ENCODE measurements at places on chromosomes 4 and X.
A peak's percentile ranks its signal among the peaks of the same experiment; 100 is the strongest.

DNA sequence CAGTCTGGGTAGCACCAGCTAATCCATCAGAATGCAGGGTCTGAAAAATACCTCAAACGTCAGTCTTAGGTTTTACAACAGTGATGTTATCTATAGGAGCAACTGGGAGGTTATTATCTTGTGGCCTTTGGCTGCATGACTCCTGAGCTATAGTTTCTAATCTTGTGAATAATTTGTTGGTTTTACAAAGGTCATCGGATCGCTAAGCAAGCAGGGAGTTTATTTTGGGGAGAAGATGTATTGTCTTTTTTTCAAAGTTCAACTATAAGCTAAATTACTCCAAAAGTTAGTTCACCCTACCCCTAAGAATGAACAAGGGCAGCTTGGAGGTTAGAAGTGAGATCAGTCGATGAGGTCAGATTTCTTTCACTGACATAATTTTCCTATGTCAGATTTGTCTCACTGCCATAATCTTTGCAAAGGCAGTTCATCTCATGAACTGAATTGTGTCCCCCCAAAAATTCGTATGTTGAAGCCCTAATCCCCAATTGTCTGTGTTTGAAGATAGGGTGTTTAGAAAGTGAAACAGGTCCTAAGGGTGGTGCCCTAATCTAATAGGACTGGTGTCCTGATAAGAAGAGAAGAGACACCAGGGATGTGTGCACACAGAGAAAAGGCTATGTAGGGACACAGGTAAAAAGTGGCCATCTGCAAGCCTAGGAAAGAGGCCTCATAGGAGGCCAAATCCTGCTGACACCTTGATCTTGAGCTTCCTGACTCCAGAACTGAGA lies 175.8 kb upstream of the GALNT7 start:
- no peak for DNase-seq

GRCh38 chrX:8913655-8914409 lies 112.6 kb upstream of the FAM9A start:
- DNase-seq: no peak

DNA sequence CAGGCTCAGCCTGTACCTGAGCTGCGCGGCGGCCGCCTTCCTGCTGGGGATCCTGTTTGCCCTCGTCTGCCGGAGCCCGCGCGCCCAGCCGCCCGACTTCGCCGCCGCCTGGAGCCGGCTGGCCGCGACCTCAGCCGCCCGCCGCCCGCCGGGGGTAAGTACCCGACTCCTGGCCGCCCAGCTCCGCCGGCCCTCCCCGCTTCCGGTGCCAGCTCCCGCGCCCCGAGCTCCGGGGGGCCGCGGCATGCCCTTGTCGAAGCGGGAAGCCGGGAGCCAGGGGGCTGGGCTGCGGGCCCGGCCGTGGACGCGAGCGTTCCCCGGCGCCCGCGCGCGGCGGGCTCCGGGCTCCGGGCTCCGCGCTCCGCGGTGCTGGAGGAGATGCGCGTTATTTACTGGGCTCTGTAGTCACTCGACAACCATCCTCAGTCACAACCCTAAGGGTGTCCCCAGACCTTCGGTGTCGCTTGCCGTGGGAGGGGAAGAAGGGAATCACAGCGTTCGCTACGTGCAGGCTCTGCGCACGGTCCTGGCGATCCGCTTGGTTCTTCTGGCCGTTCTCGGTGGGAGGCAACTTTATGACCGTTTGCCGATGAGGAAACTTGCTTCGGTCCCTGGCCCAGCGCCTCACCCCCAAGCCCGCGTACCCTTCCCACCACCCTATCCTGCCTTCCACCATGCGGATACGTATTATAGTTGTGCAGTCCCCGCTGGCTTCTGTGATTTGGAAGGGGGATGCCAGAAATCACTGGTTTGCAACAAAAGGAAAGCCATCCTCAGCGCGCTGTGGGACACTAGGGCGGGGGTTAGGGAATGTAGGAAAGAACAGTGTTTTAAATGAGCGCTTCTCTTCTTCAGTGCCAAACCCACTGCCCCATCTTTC lies 944 bp downstream of the SNX25 start:
- no peak for DNase-seq

DNA sequence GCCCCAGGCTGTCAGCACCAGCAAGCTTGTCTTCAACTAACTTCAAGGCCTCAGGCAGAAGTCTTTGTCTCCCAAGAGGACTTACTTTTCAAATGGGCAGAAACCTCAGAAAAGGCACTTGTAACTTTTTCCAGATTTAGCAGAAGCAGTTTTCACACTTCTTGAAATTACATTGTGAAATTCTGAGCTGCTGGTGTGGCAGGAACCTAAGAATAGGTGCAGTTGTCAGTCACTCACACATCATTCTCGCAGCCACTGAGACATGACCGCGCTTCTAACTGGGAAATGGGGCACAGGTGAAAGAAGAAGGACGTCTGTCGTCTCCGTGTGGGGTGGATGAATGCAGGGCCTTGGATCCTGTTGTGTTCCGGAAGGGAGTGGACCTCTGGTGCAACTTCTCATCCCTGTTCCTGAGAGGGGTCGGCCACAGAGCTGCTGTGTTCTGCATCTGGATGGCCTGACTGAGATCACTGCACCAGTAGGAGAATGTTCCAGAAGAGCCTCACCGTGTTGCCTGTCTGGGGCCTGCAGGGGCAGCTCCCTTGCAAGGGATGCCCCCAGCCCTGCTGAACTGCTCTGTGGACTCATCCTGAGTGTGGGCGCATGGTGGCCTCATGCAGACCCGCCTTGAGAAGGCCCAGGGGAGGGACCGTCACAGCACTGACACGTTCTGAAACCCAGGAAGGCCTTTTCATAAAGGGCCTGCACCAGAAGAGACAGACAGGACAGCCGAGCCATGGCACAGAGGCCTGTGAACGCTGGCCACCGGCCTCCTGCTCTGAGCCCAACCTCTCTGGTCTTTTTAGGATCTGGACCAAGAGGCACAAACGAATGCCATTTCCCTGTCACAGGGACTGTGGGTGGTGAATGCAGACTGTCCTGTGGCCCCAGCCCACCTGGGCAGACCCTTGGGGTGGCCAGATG lies 18.7 kb downstream of the NAT8L start:
- peak; percentile 56 for DNase-seq

DNA sequence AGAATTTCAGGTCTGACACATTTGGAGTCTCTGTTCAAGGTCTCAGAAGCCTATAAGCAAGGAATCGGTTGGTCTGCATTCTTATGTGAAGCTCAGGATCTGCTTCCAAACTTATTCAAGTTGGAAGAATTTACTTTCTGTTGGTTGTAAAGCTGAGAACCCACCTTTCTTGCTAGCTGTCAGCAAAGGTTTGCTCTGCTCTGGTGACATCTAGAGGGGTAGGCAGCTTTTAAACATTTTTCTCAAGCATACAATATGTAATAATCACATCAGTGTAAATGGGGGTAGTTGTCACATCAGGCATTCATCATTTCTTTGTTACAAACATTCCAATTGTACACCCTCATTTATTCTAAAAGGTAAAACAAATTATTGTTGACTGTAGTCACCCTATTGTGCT lies 935.2 kb downstream of the TRAM1L1 start:
- DNase-seq: no peak

- DNase-seq: no peak
These were observed 38.2 kb upstream of the ABCG2 start for GRCh38 chr4:88196523-88197185.

DNA sequence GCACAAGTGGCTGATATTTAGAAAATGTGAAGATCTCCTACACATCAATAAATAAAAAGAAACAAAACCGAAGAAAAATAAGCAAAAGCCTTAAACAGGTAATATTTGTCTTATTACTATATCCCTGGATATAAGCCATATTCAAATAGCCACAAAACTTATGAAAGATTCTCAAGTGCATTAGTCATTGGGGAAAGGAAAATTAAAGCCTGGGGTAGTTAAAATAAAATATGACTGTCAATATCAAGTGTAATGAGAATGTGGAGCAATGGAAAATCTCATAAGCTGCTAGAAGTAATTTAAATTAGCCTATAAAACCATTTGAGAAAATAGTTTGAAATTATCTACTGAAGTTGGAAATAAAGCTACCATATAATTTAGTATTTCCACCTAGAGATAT lies 399.9 kb downstream of the GASK1B start:
- no peak for DNase-seq

- no peak for DNase-seq
These were observed 47.0 kb downstream of the ASMT start for GRCh38 chrX:1661922-1662221.

DNA sequence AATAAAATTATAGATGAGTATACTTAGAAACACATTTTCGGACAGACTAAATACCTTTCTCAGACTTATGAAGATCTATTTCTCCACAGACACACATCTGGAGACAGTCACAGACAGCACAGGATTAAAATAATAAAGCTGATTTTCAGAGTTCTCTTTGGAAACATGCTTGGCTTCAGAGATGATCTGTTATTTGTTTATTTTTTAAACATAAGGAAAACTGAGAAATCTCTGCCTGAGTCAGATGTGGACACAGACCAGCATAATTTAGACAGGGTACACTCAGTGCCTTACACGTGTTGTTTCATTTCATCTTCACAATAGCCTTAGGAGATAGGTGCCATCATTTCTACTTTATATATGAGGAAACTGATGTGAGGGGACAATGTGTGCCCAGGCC lies 92.1 kb downstream of the SLC9A7 start:
- DNase-seq: no peak

GRCh38 chr4:110636680-110637407 lies 14.0 kb upstream of the PITX2 start:
- no peak for DNase-seq
